CD8-positive, alpha-beta memory T cell (primary cell): ENCODE measurements at places on chromosomes 3 and 15. TPM values are rescaled to one million over a fixed set of nuclear protein-coding genes. Genes with fewer than 3 reads are reported as not detected.

The KCNAB1 gene
- total RNA-seq, result not detected

DNA sequence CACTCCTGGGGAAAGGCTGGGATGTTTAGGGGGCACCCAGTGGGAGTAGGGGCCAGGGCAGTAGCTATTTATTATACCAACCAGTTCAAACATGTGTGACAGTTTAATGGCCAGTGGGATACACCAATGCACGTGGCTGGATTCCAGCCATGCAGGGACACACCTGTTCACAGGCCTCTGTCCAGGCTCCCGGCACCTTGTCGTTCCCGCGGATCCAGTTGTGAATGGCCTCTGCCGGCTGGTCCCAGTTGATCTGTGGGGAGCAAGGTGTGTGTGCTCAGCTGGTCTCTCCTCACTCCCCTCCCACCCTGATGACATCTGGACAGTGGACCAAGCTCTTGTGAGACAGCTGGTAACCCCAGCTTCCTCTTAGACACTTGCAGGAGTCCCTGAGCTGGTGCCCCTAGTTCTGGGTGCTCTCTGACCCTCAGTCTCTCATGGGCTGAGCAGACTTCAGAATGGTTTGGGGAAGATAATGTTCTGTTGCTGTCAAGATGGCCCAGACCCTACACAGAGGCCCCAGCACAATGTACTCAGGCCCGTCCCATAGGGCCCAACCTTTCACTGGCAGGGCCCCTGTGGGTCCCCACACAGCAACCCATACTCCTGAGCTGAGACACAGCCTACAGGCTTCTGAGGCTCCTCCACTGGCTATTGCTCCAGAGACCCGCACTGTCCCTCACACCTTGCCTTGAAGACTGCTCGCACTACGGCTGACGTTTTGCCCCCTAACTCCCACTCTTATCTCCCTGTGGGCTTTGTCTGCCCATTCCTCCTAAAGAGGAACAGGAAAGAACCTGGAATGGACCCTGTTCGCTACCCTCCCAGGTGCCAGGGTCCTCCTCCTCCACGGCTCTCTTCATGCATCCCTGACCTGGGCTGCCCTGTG is 25.8 kb downstream of the ALDH1L1 start:
- no peak for DNase-seq

The CSPG4 gene
- total RNA-seq, result not detected

GRCh38 chr15:88814393-88814792 is 11.2 kb downstream of the ACAN start:
- no peak for DNase-seq

The TMEM40 gene
- total RNA-seq, result not detected

- no peak for DNase-seq
Observed at GRCh38 chr15:52764731-52765130, 25.4 kb downstream of the ONECUT1 start.

GRCh38 chr3:3664935-3665334 is 134.3 kb upstream of the LRRN1 start:
- DNase-seq, result no peak
